CD4-positive, alpha-beta T cell treated with Interleukin-17A for 1 hour (primary cell): ENCODE measurements at places on chromosomes 1 and 21.

- DNase-seq: no peak
These were observed 51.7 kb downstream of the HSPG2 start for GRCh38 chr1:21885236-21886037.

DNA sequence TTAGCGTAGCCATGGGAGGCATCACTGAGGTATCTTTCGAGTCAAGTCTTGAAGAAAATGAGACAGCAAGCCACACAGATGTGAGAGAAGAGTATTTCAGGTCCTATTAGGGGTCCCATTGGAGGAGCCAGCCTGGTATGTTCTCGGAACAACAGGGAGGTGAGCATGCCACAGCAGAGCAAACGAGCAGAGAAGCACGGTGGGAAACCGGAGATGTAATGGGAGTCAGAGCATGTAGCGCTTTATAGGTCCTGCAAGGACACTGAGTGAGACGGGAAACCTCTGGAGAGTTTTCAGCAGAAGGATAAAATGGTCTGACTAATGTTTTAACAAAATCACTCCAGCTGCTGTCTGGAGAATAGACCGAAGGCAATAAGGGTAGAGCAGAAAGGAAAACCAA is 15.9 kb downstream of the H3-3A start:
- no peak for DNase-seq

GRCh38 chr1:223486932-223487886 is 94.0 kb downstream of the CCDC185 start:
- no peak for DNase-seq

GRCh38 chr1:1826356-1827088 is 48.3 kb upstream of the NADK start:
- DNase-seq: no peak

GRCh38 chr1:166378805-166379204 is 212.0 kb upstream of the FAM78B start:
- DNase-seq: no peak

- no peak for DNase-seq
These were observed 49.1 kb upstream of the CTPS1 start for GRCh38 chr1:40930174-40930964.

DNA sequence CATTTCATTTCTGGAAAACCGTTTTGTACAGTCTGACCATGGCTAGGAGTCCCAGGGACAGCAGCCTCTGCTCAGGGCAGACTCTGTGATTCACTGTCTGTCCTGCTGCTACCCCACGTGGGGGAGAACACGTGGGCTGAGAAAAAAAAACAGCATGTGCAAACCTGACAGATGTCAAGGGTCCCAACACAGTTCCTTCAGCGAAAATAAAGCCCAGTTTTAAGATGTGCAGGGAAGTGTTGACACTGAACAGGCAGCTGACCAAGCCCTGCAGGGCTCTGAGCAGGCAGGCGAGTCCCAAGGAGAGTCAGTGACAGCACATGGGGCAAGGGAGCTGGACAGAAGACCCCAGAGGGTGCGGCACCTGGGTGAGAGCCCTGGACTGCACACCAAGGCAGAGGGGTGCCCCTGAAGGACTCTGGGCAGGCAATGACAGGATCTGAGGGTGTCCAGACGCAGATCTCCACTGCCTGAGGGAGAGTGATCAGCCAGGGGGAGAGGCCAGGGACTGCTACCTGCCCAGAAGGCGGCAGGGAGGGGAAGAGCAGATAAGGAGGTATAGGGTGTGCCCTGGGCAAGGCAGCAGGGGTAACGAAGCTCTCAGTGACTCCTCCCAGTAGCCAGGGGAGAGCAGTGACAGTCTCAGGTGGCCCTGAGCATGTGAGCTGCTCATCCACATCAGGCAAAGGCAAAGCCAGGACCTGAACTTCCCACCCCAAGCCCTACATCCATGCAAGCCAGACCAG is 5.1 kb upstream of the SPATC1L start:
- DNase-seq: no peak

DNA sequence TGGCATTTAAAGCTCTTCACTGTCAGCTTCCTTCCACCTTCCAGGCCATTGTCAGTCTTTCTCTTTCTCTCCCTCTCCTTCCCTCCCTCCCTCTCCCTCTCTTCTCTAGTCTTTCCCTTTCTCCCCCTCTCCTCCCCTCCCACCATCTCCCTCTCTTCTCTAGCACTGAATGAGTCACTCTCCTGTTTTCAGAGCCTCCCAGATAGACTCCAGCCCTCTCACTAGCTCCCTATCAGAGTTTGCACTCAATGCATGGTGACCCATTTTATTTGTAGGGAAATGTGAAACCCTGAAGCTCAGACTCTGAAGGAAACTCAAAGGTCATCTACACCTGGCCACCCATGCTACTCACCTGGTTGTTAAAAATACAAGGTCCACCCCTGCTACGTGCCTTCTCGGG is 4.4 kb upstream of the MATN1 start:
- DNase-seq: no peak

GRCh38 chr1:169844941-169845608 is 48.6 kb downstream of the SCYL3 start:
- no peak for DNase-seq
